Ureter (tissue), 1 donor: ENCODE measurements at places on chromosomes 1 and 21. TPM values are rescaled to one million over a fixed set of nuclear protein-coding genes. Genes with fewer than 3 reads are reported as not detected.

DNA sequence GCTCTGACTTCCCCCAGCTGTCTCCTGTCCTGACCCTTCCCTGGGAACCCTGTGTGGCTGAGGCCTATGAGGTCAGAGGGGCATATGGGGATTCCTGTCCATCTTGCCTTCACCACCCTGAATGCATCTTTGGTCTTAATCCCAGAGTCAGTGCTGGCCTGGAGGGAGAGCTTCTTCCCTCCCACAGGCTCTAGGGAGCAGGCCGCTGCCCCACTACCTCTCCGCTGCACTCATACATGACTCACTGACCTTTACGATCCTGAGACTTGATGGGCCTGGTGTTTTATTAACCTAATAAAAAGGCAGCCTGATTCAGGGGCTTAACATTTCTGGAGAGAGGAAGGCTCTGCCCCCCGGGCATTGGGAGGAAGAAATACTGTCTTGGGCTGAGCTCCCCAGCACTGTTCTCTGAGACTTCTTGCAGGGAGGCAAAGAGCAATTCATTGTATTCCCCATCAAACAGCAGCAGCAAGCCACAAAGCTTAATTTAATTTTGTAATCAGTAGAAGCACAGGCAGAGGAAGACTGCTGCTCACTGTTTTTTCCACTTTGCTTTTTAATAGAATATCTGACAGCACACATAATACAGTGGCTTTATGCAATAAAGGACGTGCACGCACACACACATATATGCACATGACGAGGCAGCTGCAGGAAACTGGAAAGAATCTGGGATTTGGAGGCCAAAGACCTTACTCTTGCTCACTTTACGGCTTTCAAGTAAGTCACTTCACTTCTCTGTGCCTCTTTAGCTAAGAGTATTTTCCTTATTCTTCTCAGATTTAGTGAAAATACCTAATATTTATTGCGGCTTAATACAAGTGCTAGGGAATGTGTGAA lies 89.2 kb upstream of the GRIK3 start:
- DNase-seq = no peak

DNA sequence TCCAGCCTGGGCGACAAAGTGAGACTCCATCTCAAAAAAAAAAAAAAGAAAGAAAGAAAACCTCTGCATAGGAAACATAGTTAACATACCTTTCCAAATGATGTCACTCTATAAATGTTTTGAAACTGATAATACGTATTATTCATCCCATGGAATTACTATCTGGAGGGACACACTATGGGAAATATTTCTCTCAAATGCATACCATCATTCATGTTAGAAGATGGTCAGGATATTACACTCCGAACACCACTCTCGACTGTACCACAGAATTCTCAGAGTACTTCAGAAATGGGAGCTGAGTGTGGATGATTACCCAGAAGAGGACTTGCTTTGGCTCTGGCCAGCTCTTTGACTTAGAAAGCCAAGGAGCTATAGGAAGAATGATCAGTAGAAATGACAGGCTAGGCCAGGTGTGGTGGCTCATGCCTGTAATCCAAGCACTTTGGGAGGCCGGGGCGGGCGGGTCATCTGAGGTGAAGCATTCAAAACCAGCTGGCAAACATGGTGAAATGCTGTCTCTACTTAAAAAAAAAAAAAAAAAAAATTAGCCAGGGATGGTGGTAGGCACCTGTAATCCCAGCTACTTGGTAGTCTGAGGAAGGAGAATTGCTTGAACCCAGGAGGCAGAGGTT lies 5.2 kb upstream of the LIN28A start:
- no peak for DNase-seq

DNA sequence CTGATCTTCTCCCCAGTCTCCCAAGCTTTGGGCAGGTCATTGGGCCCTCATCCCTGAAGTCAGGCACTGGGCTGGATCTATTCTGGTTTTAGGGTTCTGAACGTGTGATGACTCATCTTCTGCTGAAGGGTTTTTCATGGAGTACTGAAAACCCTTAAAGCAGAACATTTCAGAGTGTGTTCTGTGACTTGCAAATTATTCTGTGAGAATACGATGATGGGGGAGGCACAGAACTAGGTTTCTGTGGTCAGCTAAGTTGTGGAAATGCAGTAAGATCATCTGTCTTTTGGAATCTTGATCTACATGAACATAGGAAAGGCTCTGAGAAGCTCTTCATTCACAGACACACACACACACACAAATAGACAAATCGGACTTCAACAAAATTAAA lies 46.2 kb downstream of the NAV1 start:
- DNase-seq = no peak

- no peak for DNase-seq
Measured at GRCh38 chr21:22806278-22806677, 1808.1 kb downstream of the NCAM2 start.

DNA sequence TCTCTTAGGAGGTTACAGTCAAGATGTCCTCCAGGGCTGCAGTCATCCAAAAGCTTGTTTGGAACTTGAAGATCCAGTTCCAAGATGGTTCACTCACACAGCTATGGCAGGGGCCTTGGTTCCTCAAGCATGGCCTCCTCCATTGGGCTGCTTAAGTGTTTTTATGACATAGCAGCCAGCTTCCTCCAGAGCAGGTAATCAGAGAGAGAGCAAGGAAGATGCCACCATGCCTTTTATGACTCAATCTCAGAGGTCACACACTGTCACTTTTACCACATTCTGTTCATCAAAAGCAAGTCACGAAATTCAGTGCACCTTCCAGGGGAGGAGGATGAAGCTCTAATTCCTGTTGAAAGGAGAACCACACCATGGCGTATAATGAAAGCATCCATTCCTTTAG lies 17.1 kb downstream of the ELAPOR1 start:
- no peak for DNase-seq

DNA sequence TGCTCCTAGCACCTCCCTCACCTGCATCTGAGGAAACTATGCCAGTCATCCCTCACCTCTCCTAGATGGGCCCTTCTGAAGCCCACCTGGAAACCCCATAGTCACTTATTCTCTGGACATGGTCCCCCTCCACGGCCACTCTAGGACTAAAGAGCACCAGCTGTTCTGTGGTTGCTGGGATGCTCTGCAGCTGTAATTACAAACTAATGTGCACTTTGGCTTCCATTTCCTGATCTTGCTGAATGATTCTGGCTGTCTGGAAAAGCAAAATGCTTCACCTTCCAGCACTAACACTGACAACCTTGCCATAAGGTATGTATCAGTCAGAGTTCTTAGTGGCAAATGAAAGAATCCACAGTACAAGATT lies 48.7 kb upstream of the PSEN2 start:
- no peak for DNase-seq

The NEK2 gene
- total RNA-seq = not detected

The CELA2B gene
- not detected for total RNA-seq

The FAM177B gene
- total RNA-seq = 0.44 TPM

The SIM2 gene
- 0.49 TPM for total RNA-seq

The SLAMF8 gene
- 3.6 TPM for total RNA-seq
